ENCODE measurements at places on chromosomes 2 and 18.

- no peak for DNase-seq
Observed at GRCh38 chr18:62938006-62938405, 222.7 kb downstream of the PHLPP1 start.

DNA sequence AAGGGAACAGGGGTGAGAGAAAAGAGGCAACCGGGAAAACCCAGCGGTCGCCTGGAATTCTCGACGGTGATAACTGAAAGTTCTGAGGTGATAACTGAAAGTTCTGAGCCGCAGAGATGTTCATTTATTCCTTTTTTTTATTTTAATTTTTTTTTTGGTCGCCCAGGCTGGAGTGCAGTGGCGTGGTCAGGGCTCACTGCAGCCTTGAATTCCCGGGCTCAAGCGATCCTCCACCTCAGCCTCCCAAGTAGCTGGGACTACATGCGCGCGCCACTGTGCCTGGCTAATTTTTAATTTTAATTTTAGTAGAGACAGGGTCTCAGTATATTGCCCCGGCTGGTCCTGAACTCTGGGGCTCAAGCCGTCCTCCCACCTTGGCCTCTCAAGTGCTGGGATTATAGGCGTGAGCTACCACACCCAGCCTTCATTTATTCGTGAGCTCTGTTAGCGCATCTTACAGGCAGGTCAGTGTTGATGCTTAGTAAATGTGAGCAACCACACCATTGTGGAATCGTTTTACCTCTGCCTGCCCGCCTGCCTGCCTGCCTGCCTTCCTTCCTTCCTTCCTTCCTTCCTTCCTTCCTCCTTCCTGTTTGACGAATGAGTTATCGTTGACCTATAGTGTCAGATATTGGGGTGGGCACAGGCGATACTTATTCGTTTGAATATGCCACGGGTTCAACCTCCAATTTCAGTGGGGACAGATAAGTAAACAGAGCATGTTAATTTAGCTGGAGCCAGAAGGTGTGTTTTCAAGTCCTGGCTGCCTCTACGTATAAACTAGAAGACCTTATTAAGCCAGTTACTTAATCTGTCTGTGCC is 557 bp upstream of the E2F6 start:
- no peak for DNase-seq

DNA sequence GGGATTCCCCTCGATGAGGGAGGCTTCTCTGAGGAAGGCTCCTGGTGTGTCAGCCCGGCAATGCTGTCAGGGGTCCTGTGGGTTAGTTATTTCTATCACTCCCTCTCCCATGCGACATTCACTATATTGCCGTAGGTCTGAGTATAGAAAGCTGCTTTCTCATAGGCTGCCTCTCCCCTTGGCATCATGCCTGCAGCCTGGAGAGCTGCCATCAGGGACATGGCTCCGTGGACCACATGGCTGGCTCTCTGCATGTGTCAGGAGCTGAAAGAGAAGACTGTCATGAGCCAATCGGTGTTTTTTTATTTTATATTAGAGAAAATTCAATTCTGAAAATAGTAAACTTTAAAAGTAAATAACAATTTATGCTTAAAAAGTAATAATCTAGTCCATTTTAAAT is 198.0 kb downstream of the CDH20 start:
- DNase-seq = no peak

DNA sequence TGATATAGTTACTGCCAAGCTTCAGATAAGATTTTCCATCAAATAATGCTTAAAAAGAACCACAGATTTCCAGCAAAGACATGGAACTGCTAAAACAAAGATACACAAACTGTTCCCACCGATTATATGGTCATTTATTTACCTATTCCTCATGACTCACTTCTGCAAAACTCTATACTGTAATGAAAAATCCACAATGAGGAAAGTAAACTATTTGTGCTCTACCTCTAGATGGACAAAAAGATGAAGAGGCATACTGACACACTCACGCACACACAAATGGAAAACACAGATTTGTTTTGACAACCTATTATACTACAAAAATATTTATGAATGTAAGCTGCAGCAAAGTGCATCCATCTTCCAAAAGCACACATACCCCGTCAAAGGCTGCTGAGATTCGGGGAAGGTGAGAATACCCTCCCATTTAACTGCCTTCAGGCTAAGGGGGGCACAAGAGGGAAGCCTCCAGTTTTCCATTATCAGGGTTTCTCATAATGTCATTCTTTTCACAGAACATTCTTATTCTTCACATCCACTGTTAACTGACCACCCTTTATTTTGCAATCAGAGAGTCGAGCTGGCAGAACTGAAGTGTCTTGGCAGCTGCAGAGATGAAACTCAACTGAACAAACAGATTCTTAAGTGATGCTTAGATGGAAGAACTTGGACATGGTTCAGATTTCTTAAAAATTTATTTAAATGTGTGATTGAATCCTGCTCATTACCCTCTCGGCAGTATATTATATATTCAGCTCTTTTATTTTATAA is 115.9 kb upstream of the TANK start:
- no peak for DNase-seq

- DNase-seq = no peak
Observed at GRCh38 chr2:186205254-186205911, 280.7 kb upstream of the ZC3H15 start.

- DNase-seq = no peak
Observed at GRCh38 chr2:47057687-47058002, 97.5 kb downstream of the STPG4 start.

- no peak for DNase-seq
Observed at GRCh38 chr2:120390381-120391055, 44.6 kb downstream of the INHBB start.

GRCh38 chr2:61471905-61472805 is 1.3 kb upstream of the USP34 start:
- DNase-seq = peak; percentile 39

- DNase-seq = no peak
Observed at GRCh38 chr18:9991011-9992000, 77.5 kb downstream of the VAPA start.

DNA sequence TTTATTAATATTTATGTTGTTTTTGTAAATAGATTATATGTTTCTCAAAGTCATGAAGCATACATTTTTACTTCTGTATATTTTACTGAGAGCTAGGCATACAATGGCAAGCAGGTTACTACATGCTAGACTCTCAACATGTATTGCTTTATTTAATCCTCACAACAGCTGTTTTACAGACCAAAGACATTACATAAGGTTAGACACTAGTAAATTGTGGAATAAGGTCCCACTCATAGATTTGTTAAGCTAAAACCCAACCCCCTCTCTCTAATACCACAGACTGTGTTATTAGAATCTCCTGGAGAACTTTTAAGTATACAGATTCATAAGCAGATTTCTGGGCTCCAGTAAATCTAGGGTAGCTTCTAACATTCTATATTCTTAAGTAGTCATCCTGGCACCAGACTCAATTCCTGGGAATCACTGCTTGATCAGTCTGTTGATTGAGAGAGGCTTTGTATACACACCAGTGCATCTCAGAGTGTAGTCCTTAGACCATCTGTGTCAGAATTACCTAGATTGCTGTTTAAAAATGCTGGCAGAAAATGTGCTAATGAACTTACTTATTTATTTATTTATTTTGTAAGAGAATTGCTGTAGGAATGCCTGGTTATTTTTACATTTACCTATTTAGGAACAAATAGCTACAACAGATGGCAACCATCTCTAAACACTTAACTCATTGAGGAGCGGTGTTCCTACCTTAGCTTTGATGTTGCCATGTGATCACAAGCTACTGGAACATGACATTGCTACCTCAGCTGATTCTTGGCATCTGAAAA is 153.5 kb upstream of the CAVIN2 start:
- no peak for DNase-seq

DNA sequence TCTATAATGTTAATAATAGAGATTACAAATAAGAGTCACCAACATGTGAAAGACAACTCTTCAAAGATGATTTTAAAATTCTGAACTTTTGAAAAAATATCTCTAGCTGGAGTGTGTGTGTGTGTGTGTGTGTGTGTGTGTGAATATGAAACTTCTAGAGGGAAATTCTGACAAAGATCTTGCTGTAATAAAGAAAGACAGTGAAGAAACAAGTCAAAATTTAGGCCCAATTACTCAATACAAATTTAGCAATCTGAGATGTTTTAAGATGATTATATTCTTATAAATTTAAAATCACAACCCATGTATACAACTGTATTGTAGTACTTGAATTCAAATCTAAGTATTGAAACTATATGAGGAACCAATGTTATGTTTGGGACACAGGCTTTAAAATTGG is 57.2 kb upstream of the UGP2 start:
- DNase-seq = no peak

- DNase-seq = no peak
Observed at GRCh38 chr18:9824474-9824832, 61.3 kb upstream of the TXNDC2 start.

GRCh38 chr2:240310201-240310600 is 125.3 kb upstream of the GPC1 start:
- DNase-seq = no peak

- DNase-seq = no peak
Observed at GRCh38 chr2:120592084-120592483, 143.6 kb upstream of the GLI2 start.

- DNase-seq = no peak
Observed at GRCh38 chr18:11994703-11995444, 13.6 kb downstream of the IMPA2 start.

DNA sequence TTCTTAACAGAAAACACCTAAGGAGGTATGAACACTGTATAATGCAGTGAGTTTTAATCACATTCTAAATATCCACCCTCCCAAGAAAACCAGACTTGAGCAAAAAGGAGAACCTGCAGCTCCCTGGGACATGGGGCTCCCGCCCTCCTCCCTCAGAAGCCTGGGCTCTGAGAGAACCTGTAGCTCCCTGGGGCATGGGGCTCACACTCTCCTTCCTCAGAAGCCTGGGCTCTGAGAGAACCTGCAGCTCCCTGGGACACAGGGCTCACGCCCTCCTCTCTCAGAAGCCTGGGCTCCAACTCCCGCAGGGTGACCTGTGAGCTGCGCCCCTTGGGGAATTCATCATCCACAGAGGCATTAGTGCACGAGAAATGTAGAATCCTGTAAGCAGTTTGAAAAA is 222.9 kb downstream of the SNTG2 start:
- no peak for DNase-seq

DNA sequence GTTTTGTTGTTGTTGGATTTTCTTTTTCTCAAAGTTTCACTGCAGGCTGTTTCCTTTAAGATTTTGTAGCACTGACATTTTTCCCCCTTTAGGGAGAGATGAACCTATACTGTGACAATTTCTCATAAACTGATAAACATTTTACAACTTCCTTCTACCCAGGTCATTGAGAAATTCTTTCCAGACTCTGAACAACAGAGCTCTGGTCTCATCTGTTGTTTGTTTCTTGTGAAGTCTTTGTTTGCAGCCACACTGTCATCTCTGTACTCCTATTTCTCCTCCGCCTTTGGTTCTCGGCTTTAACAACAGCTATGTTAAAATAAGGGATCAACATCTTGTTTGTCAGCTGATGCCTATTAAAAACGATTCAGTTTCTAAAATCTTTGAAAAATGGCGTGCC is 167.6 kb downstream of the VWC2L start:
- no peak for DNase-seq

GRCh38 chr2:240238201-240238600 is 97.7 kb upstream of the OTOS start:
- no peak for DNase-seq
